ENCODE measurements at places on chromosomes 2 and 18.

DNA sequence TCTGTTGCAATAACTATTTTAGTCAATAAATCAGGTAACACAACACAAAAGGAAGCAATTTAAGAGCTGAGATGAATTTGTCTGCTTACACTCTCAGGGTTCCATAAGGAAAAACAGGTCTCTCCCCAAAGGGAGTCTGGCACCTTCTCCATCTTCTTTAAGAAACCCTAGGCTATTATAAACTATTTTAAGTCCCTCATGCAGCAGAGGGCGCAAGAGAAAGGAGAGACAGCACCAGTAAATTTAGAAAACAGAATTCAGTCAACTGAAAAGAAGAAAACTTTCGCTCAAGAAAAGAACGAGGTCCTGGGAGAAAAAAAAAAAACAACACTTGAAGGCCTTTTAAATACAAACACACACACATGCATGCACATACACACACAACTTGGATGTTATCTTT lies 19.1 kb downstream of the SULT1C4 start:
- no peak for DNase-seq

- no peak for DNase-seq
These were observed 2.4 kb downstream of the TIGD1 start for GRCh38 chr2:232547991-232548390.

DNA sequence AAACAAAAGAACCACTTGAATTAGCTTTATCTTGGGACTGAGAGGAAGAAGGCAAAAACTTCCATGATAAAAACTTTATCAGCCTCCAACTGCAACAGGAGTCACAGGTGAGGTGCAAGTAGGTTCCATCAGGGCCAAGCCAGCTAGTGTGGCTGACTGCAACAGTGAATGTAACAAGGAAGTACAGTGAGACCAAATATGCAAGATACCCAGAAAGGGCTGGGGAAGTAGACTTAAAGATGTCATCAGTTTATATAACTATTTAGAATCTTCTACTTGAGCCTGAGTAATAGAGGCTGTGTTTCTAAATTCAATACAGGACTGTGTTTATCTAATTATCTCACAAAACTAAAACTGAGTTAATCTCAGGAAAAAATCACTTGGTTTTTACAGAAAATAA lies 14.8 kb downstream of the PLEKHM3 start:
- DNase-seq: no peak

DNA sequence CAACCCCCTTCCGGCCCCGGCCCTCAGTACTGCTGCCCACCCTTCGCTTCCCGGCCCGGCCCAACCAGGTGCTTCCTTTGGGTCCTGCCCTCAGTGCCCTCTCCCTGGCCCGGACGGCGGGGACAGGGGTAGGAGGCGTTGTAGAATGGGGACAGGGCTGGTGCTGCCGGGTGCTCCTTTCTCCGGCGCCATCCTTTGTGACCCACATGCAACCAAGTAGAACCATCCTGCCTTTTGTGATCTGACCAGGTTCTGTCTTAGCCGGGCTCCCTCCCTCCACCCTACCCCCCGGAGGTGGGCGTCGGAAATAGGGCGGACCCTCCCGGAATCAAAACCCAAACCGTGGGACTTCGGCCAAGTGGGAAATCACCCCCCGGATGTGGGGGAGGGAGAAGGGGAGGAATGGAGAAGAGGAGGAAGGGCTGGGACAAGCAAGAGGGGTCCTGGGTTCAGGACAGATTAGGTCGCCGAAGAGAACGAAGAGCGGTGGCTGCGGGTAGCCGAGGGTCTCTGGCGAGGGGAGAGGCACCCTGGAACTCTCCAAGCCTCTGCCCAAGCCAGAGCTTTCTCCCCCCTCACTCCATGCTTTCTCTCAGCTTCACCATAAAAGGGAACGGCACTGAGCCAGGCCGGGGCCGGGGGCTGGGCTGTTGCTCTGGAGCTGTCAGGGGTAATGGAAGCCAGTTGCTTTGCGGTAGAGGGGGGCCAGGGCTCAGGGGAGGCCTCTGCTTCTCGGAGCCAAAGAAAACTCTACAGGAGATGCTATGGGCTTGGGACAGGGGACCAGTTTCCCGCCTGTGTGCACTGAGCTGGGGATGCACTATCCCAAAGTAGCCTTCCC lies 756 bp upstream of the OST4 start:
- no peak for DNase-seq

GRCh38 chr18:58362027-58362575 lies 266.8 kb downstream of the ALPK2 start:
- no peak for DNase-seq

GRCh38 chr18:10913919-10914318 lies 235.4 kb downstream of the PIEZO2 start:
- no peak for DNase-seq

DNA sequence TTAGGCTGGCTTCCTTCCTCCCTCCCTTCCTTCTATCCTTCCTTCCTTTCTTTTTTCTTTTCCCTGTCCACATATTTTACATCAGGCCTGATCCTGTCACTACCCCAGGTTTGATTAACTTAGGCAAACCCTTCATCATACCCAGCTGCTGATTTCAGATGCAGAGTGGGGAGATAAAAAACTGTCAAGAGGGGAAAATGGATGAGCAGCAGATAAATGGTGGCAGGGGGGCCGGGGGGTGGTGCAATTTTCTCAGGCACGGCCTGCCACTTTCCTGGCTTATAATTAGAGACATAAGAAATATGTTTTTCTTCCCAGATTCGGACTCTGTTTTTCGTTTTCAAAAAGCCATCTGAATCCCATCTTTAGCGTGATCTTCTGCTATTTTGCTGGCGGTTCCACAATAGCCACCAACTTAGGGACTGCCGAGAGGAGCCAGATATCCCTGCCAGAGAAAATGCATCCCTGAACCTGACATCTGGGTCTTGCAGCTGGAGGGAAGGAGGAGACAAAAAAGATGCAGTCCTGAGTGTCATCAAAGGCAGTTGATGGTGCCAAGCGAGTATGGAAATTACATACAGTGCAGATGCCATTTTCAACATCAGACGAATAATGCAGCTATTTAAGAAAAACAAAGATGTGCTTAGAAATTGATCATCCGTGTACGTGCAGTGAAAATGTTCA lies 49.9 kb downstream of the CXCR4 start:
- DNase-seq: no peak

DNA sequence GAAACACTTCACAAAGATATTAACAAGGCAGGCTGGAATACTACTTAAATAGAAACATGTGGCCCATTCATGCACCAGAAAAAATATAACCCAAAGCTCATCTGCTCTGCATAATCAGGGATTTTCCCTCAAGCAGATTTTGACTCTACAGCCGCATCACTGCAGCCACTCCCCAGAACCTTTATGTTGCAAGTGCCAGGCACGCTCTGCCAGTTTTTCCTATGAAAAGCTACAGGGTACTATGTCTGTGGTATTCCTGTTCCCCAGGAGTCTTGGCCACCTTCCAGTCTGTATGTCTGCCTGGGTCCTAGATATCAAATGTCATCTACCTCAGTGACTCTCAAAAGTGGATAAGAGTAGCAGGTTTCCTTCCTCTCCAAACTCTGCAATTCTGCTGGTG lies 3.8 kb downstream of the COA5 start:
- no peak for DNase-seq

DNA sequence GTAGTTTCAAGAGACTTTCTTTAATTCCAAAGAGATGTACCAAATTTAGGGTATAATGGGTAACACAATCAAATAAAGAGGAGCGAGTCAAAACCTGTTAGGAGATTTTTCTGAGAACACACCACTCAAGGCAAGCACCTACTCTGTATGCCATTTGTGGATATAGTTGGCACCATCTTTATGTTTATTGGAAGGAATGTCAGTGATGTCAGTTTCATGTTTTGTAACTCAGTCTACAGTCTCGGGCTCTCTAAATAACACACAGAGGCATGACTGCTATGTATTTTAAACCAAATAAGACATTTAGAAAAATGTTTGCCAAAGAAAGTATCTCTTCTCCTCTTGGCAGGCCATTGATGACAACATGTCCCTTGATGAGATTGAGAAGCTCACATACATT lies 59.7 kb downstream of the CPS1 start:
- no peak for DNase-seq

DNA sequence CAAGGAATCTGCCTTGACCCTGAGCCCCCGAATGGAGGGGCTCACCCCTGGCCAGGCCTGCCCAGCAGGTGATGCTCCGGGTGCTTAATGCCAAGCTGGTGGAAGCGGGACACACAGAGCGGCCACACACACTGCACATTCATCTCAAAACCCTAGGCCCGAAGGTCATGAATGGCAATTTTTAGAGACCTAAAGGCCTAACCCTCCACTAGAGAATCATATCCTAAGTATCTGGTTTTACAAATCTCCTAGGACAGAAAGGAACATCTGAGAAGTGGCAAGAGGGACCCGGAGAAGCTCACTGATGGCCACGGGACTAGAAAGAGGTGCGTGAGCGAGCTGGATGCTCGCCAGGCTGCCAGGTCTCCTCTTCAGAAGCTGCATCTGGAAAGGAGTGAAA lies 38.3 kb downstream of the ST3GAL5 start:
- no peak for DNase-seq

DNA sequence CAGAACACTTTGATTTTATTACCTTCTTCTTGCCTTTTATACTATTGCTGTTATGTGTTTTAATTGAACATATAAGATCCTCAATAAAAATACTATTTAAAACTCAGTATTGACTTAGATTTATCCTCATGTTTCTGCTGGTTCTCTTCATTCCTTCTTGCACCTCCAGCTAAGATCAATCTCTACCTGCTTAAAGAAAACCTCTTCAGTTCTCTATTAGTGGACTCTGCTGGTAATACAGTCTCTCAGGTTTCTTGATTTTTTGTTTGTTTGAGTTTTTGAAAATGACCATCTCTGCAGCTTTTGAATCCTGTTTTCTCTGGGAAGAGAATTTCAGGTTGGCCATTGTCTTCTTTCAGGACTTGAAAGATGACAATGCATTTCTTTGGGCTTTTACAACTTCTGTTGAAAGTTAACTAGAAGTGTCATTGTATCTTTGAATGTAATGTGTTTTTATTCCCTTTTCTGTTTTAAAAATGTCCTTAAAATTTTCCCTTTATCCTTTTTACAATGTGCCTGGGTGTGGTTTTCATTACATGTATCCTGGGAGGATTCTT lies 29.8 kb upstream of the TMEM131 start:
- DNase-seq: no peak

GRCh38 chr2:8753609-8754008 lies 71.8 kb downstream of the ID2 start:
- DNase-seq: no peak
